ENCODE measurements at places on chromosomes 11 and 22.
A peak's percentile ranks its signal among the peaks of the same experiment; 100 is the strongest.

DNA sequence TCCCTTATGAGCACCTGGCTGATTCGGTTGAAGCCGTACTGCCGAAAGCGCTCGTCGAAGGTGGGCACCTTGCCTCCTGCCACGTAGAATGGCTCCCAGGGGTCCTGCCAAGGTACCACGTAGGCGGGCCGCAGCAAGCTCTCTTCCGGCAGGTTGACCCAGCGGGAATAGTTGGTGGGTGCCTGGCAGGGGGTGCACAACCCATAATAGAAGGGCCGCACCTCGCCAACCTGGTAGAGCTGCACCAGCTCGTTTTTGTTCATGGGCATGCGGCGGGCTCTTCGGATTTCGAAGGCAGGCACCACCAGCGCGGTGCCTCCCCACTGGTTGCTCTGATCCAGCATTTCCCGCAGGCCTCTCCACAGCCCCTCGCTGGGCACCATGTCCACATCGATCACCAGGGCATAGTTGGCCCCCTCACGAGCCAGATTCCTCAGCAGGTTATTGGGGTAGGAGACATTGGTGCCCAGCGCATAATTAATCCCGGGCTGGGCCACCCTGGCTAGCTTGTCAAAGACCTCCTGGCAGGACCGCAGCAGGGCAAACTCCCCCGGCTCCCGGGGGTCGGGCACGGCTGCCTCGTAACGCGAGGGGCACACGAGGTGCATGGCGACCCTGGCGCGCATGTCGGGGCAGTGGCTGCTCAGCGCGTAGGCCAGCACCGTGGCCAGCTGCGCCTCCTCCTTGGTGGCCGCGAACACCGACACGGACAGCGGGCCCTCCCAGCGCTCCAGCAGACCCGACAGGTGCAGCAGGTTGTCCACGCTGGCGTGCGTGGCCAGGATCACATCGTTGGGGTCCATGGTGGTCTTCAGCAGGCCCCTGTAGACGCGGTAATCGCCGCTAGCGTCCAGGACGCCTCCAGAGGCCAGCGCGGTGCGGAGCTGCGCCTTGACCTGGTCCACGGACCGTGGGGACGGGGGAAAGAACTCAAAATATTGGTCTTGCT is 679 bp downstream of the B4GAT1 start:
- DNase-seq = no peak

DNA sequence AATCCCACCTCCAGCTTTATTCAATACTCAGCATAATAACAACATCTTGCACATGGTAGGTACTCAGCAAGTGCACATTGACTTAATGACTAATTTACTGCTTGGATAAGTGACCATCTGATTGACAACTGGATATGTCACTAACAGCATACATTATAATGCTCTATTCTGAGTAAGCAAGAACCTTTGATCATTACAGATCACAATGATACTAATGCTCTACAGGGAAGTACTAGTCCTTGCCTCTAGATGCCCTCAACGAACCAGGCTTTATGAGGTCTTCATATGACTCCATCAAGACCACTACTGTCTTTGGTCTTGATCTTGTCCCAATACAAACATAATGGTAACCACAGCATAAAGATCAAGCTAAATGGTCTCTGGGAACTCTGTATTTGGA is 167.6 kb upstream of the MTMR2 start:
- DNase-seq = no peak

- DNase-seq = no peak
These were observed 10.4 kb downstream of the SPON1 start for GRCh38 chr11:13972944-13973343.

DNA sequence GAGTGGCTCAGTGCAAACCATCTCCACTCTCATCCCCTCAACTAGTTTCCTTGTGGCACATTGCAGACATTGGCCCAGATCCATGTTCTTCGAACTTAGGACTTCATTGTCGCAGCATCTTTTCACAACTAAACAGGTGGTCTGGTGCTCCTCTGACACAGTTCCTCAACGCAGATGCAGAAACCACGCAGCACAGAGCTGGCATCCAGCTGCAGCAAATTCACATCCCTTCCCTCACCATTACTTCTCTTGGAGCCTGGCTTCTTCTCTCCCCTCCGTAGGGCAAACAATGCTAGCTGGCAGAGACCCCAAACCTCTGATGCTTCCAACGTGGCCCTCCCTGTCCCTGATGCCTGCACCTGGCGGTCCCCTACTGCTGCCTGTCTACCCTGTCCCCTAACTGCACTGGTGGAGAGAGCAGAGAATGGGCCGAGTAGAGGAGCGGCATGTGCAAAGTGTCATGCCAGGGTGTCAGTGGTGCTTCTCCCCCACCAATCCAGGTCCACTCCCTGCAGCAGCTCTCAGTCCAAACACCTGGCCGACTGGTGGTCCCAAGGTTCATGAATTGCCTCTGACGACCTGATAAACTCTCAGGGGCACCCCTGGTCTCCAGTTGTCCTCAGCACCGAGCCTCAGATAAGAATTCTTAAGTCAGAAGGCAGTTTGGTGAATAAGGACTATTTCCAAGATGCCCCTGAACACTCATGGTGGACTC is 18.1 kb downstream of the TMPRSS13 start:
- no peak for DNase-seq

GRCh38 chr11:78139422-78140391 is at the start of gene ALG8:
Gene ALG8 (minus strand): TSS chr11:78139626. CDS start chr11:78139588, 38 bp downstream.
- DNase-seq = peak; percentile 98

DNA sequence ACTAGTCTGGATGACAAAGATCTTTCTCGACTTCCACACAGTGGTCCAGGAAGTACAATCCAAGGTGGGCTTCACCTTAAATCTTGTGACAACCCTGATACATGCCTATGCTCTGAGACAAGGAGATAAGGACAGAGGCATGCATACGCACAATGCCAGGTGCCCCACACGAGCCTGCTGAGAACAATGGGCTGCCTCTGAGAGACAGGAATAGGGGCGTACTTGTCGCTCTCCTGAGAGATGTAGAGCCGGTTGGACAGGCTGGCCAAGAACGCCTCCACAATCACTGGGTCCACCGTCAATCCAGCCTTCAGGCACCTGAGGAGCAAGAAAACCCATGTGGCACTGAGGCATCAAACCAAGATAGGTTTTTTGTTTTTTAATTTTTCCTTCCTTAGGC is 25.5 kb downstream of the SERPIND1 start:
- DNase-seq = no peak

GRCh38 chr11:3215346-3216026 is 3.1 kb downstream of the MRGPRG start:
- DNase-seq = peak; percentile 7

DNA sequence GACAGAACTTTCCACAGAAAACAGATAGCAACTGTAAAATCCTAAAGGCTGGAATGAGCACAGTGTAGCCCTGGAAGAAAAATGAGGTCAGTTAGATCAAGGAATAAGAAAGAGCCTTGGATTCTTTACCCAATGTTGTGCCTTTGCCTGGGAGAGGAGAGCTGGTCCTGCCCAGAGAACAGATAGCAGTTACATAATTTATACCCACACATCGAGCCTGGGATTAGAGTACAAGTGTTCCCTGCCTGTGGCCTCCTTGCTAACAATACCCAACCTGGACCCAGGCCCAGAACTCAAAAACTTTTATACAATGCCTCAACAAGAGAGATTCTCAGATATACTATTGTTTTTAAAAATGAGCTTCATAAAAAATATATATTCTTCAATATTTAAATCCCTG is 1998.4 kb downstream of the LRRC4C start:
- DNase-seq = no peak

DNA sequence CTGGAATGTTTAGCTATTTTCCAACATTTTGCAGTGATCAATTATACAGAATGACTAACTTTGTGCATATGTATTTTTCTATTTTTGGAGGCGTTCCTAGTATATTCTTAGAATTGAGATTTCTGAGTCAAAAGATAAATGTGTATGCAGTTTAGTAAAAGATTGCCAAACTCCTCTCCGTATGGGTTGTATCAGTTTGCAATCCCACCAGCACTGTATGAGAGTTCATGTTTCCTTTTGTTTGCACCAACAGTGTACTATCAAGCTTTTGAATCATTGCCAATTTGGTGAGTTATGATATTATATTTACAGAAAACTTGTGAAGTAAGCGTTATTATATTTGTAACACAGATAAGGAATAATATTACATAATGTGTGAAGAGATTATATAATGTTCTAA is 658.7 kb downstream of the JRKL start:
- no peak for DNase-seq

DNA sequence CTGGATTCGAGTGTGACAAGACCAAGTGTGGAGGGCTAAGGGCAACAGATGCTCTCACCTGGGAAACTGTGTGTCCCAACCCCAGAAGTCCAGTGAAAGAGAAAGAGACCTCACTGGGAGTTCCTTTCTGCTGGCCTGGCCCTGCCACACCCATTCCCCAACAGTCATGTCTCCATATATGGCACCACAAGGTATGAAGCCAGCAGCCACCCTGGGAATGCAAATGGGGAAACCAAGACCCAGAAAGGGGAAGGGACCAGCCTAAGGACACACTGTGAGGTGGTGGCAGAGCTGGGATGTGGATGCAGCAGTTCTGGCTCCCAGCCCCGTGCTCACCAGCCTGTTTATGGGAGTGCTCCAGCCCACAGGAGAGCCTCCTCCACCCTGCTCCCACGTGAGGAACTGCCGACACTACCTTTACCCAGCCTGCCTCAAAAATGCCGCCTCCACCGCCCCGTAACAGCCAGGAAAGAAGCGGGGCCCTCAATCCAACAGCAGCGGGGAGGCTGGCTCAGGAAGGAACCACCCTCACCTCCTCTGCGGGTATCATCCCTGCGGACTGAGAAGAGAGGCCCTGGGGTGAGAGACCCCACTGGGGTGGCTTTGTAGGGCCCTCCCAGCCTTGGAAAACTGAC is 12.6 kb downstream of the LMO1 start:
- no peak for DNase-seq

DNA sequence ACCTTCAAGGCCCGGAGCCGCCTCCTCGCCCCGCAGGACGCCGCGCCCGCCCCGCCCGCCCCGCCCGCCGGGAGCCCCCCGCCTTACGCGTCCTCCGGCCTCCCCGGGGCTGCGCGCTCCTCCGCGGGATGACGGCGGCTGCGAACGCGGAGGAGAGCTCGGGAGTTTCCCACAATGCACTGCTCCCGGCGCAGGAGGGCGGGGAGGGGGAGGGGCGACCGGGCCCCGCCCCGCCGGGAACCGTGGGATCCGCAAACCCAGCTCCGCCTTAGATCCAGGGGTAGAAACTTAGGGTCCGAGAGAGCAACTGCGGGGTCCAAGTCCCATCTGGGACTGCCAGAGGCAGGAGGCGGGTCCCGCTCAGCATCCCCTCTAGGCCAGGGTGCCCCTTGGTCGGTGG is at the start of gene CEND1:
CEND1 (minus strand) TSS at position 148 of the 400 bp plus-strand sequence. CDS start 1,514 bp downstream, outside the sequence.
- DNase-seq = no peak

DNA sequence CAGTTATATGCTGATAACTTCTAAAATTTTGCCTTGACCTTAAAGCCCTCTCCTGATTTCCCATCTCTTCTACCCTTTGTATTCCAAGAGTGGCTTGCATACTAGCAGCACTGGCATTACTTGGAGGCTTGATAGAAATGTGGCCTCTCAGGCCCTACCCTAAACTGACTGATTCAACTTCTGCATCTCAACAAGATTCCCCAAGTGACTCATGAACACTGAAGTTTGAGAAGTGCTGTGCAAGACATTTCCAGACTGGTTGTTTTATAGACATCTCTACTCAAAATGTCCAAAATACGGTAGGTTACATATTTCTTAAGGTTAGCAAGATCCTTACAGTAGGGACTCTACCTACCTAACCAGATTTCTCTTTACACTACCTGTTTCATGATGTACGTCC is 48.6 kb downstream of the SESN3 start:
- no peak for DNase-seq

GRCh38 chr11:96204721-96205459 is 138.1 kb downstream of the MAML2 start:
- no peak for DNase-seq

DNA sequence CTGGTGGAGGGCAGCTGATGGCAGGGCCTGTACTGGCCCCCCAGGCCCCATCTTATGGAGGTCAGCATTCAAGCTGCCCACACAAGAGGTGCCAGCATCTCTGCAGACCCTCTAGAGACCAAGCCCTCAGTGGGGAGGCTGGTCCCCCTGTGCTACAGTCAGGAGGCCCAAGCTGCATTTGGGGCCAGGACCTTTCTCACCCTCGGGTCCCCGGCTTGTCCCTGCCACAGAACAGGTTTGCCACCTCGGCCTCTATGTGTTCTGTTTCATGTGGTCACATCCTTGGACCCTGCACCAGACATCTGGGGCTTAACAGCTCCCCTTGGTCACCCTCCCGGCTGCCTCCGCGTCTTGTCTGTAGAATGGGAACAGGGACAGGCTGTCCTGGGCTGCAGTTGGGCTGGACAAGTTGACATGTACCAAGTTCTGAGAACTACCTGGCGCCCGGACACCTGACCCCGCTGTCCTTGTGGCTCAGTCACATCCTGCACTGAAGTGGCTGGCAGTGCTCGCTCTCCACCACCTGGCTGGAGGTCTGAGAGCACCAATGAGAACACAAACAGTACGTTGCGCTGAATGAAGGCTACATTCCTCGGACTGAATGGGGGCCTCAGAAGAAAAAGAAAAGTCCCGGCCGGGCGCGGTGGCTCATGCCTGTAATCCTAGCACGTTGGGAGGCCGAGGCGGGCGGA is 2.7 kb upstream of the PLXNB2 start:
- no peak for DNase-seq

DNA sequence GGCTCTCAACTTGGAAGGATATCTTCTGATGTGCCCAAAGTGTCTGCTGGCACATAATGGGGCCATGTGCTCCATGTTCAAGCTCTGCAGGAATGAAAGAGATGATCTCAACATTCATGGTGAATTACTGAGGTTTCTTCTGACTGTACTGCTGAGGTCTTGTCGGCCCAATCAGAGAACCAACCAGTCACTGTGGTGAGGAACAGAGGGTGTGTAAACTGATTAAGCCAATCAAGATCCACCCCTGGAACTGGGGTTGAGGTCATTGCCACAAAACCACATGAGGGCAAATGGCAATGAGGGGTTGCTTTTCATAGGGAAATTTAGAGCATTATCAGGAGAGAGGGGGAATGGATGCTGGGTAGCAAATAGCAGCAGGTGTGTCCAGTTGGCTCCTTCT is 152.3 kb upstream of the RAG2 start:
- no peak for DNase-seq

GRCh38 chr22:49951986-49952896 is 8.3 kb upstream of the PIM3 start:
- no peak for DNase-seq

DNA sequence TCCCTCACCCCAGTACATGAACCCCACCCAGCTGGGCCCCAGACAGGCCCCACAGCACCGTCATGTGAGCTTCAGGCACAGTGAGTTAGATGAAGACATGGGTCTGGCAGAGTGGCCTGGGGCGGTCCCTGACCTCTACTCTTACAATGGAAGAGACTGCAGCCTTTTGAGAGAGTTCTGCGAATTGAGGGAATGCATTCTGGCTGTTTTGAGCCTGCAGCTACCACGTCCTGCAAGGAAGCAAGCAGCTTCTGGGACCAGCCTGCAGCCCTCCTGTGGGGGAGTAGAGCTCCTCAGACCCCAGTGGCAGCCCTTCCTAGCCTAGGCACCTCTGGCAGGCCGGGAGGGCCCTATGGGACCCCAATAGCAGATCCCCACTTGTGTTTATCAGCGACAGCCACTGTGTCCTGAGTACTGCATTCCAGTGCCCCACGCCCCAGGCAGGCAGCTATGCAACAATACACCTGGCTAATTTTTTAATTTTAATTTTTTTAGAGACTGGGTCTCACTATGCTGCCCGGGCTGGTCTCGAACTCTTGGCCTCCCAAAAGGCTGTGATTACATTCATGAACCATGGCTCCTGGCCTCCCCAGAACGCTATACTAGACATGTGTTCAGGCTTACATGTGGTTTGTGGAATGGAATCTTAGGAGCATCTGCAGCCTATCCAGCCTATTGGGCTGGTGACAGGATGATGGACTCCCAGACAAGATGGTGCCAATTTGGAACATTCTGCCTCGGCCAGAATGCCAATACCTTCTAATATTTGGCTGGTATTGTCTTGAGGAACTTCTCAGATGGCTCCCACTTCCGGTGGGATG is 717 bp upstream of the SLC7A4 start:
- DNase-seq = no peak
